ENCODE measurements at places on chromosomes 4 and X.

- DNase-seq = peak; percentile 3
Observed at GRCh38 chr4:31192341-31192740, 472.2 kb downstream of the PCDH7 start.

- no peak for DNase-seq
Observed at GRCh38 chr4:153025406-153025805, 89.3 kb downstream of the FHDC1 start.

DNA sequence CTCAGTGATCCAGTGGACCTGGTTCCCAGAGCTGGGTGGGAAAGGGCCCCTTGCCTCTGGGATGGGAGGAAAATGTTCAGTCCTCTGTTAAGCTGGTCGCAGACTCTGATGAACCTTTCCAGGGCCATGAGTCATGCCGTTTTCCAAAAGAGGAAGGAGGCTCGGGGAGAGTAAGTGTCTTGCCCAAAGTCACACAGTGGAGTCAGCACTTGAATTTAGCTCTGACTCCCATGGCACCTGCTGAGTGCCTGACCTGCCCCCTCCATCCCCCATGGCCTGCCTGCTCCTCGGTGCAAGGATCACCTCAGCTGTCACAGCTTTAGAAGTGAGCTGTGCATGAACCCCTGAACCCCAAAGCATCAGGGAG is 14.0 kb upstream of the KIAA0232 start:
- DNase-seq = no peak

GRCh38 chr4:157220371-157220881 is at the start of gene GRIA2:
Gene GRIA2 (plus strand): TSS chr4:157220728. CDS start chr4:157221043, 315 bp downstream.
- peak; percentile 72 for DNase-seq

GRCh38 chr4:151979819-151980218 is 219.0 kb upstream of the GATB start:
- no peak for DNase-seq

GRCh38 chrX:32185160-32185559 is 1026.2 kb downstream of the DMD start:
- DNase-seq = no peak

DNA sequence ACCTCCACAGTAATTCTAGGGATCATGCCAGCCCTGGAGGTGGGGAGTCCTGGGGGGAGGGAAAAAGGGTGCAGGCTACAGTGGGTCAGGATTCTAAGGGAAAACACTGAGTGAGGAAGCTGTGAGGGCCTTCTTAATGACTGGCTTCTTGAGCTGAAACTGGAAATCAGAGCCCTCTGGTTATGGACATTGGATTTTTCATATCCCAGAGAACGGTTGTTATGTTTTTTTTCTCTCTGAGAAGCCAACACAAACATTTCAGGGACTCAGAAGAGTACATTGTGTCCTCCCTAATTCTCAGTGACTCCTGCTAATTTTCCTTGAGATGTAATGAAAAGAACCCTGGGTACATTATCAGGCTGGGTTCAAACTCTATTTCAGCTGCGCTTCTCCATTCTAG is 162.4 kb upstream of the PRDX4 start:
- DNase-seq = no peak

DNA sequence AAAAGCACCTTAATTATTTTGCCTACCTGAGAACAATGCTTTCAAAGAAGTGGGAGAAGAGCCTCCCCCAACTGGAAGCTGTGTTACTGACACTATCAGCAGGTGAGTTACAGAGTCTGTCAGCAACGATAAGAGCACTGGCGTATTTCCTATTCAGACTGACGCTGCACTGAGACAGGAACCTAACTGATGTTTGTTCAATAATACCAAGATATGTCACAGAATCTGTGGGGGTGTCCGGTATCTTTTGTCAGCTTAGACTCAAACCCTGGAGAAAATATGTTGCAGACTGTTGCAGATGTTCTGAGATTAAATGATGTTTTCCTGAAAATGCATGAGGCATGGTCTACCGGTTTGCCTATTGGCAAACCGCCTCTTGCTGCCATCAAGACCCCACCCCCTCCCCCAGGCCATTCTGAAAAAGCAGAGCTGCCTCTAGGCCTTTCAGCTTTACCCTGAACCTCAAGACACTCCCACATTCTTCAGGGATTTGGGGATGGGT is 115.2 kb upstream of the KIT start:
- no peak for DNase-seq

DNA sequence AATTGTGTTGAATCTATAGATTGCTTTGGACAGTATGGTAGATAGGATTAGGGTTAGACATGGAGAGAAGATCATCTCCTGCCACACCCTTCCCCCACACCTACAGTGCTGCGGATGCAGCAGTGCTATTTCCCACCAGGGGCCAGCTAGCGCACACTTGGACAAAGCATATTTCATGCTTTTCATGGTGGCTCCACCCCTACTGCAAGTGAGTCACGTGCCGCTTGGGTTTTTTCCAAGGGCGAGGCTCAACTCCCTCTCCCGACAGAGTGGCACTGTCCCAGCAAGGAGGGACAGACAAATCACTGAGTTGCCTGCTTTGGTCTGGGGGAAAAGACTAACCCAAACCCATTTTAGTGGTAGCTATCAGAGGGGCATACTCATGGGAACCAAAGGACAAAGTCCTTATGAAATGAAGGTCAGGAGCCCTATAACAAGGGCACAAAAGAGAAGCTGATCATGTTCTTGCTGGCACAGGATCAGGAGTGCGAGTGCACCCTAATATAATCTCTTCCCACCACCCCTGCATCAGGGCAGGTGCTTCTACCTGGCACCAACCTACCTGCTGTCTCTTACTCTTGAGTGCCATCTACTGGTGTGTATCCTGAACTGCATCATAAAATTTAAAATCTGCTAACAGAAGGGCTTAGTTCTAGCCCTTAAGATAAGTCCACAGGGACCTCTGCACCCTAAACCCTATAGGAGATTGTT is 55.1 kb upstream of the PGAM4 start:
- DNase-seq = peak; percentile 17

GRCh38 chrX:42567268-42567667 is 210.7 kb downstream of the PPP1R2C start:
- no peak for DNase-seq

- DNase-seq = no peak
Observed at GRCh38 chrX:72687396-72687795, 26.7 kb downstream of the PHKA1 start.

GRCh38 chr4:140640150-140640748 is 71.5 kb upstream of the UCP1 start:
- DNase-seq = no peak

DNA sequence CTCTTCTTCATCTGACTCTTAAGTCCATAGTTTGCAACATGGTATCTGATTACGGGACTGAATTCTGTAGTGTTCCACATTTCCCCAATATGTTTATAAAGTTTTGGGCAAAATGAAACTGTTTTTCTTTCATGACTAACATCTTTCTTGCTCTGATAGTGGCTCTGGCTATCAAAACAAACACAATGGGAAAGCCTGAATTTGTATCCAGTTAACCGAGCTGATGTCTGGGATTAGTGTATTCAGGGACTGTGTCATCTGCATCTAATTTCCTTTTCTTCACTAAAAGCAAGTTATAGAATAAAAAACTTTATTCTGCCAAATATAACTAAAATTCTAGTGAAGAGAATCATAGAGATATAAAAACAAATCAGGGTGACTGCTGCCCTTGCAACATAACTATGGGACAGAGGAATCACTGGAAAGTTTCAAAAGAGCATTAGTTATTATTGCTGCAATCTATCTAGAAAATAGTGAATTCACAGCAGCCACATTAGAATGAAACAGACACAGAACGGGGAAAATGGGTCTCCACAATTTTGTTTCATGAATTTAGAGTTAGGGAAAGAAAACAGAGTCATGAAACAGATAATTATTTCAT is 61.3 kb downstream of the ANTXR2 start:
- no peak for DNase-seq

DNA sequence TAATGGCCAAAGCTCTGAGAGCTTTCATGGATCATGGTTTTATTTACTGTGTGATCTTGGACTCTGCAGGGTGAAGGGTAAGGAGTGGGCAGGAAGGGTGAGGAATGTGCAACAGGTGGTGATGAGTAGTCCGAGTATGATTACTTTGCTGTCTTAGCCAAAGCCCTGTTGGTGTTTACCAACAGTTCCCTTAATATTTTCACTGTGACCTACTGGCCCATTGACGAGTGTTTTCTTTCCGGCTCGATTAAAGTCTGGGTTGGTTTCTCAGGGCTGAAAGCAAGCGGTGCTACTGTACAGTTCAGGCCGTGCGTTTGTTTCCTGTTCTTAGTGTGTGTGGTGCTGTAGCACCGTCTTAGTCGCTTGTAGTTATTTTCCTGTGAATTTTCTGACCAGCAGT is 2.6 kb downstream of the ARHGAP24 start:
- no peak for DNase-seq

- DNase-seq = no peak
Observed at GRCh38 chrX:134294548-134294947, 57.6 kb downstream of the CCDC160 start.

- no peak for DNase-seq
Observed at GRCh38 chr4:56067826-56068225, 119.1 kb downstream of the CEP135 start.

DNA sequence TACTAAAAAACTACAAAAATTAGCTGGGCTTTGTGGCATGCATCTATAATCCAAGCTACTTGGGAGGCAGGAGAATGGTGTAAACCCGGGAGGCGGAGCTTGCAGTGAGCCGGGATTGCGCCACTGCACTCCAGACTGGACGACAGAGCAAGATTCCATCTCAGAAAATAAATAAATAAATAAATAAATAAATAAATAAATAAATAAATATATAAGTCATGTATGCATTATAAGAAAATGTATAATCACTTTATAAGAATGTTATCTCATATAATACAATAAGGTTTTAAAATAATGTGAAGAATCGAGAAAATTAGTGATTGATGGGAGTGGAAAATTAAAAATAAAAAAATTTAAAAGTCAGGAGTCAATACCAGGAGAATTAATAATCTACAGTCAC is 127.5 kb downstream of the GALNTL6 start:
- DNase-seq = no peak

- peak; percentile 36 for DNase-seq
Observed at GRCh38 chr4:185096032-185096653, 46.9 kb upstream of the SLC25A4 start.

GRCh38 chr4:128305942-128306341 is 18.3 kb upstream of the PGRMC2 start:
- DNase-seq = no peak

GRCh38 chrX:72373136-72373535 is 67.4 kb upstream of the CITED1 start:
- DNase-seq = no peak

DNA sequence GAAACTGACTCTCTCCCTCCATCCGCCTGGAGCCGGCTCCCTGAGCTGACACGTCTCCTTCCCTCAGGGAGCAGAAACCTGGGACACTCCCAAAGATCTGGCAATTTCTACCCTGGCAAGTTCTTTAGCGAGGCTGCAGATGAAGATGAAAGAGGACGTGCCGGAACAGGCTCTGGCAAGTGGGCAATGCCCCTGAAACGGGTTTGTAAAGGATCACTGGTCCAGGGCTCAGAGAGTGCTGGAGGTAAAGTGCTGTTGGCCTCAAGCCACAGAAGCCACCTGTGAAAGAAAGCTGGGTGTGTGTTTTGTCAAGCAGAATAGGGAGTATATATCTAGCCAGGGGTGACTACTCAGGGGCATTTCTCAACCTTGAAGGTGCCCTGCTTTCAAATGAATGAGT is 131.4 kb upstream of the ATP6AP2 start:
- peak; percentile 3 for DNase-seq

GRCh38 chr4:39320381-39321115 is 45.6 kb downstream of the RFC1 start:
- DNase-seq = no peak

DNA sequence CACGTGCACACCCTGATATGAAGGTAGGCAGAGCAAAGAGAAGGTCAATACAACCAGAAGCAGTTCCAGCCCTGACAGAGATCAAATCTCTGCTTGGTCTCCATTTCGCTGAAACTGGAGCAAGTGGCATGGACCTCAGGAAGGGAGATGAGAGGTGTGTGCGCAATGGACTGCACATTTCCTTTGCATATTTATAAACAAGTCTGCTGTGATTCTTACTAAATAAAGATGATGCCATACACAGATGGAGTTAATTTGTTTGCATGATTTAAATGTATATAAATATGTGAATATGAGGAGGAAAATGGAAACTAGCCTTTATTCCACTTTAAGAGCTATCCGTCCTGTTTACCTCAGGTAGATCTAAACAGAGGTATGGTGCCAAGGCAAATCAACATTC is 2.1 kb upstream of the SCRG1 start:
- DNase-seq = no peak

DNA sequence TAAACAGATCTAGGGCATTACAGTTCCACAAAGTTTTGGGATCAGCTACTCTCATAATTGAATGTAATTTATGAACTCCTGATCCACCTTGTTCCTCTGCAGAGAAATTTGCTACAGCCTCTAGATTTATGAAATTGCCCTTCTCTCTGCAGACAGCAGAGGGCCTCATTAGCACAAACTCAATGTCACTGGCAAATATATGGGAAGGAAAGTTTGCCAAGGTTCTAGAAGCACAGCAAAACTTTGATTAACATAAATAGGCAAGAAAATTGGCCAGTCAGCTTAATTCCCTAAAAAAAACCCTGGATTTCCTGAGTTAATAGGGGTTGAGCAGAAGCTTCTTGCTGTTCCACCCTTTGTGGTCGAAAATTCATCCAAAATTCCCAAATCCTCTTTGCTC is 31.5 kb downstream of the PRPS1 start:
- peak; percentile 21 for DNase-seq

- DNase-seq = no peak
Observed at GRCh38 chrX:150719621-150720020, 26.4 kb downstream of the MTMR1 start.

DNA sequence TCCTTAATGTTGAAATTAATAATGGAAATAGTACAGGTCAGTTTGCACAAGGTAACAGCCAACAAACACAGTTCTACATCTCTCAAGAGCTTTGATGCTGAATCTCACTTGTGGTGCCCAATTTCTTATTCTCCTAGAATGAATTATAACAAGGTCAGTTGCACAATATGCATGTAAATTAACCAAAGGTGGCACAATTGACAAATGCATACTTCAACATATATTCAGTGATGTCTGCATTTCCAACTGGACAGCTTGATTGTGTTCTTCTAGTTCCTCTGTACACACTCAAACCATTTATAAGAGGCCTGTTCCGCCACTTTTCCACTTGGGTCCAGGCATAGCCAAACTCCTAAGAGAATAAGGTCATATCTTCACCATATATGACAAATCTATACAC is 210.3 kb upstream of the EPHA5 start:
- no peak for DNase-seq

DNA sequence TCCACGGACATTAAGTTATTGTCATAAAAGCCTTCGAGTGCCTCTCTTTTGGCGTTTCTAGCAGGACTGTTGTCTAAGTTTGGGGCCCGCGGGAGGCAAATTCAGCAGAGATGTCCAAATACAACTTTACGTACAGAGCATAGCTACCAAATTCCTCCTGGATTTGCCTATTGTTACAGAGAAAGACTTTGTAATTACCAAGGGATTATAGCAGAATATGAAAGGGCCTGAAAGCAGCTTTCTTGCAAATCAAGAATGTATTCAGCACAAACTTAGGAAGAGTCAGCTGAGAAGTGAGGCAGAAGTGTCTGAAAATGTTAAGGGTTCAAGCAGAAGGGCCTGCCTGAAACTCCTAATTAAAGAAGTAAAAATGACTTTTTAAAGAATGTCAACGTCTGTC is 1053.5 kb upstream of the TENM3 start:
- DNase-seq = no peak
